ENCODE measurements at places on chromosomes 12 and 14.

- no peak for DNase-seq
These were observed 8.2 kb downstream of the DMAC2L start for GRCh38 chr14:50320283-50320682.

- DNase-seq: no peak
These were observed 89.4 kb downstream of the OTX2 start for GRCh38 chr14:56720703-56721460.

DNA sequence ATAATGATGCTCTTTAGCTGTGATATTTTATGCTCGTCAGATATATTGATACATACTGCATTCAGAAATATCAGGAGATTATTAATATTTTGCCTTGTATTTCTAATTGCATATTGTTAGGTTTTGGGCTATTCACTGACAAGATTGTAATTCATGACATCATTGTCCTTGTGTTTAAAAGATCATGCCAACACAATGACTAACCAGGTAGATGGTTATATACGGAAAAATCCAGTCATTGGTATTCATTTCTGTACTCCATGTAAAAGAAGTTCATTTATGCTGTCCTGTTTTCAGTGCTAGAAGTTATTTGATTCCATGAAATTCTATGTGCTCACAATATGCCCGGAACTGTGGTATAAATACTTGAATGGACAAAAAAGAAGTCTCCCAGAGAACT is 107.5 kb downstream of the KITLG start:
- no peak for DNase-seq

DNA sequence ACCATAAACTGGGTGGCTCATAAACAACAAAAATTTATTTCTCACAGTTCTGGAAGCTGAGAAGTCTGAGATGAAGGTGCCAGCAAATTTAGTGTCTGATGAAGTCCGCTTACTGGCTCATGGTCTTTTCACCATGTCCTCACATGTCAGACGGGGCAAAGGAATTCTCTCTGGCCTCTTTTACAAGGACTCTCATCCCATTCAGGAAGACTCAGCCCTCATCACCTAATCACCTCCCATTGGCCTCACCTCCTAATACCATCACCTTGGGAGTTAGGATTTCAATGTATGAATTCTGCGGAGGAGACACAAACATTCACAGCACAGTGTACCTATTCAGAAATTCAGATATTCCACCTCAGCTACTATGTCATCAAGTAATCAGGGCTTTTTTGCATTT is 357.6 kb downstream of the PAWR start:
- DNase-seq: no peak

DNA sequence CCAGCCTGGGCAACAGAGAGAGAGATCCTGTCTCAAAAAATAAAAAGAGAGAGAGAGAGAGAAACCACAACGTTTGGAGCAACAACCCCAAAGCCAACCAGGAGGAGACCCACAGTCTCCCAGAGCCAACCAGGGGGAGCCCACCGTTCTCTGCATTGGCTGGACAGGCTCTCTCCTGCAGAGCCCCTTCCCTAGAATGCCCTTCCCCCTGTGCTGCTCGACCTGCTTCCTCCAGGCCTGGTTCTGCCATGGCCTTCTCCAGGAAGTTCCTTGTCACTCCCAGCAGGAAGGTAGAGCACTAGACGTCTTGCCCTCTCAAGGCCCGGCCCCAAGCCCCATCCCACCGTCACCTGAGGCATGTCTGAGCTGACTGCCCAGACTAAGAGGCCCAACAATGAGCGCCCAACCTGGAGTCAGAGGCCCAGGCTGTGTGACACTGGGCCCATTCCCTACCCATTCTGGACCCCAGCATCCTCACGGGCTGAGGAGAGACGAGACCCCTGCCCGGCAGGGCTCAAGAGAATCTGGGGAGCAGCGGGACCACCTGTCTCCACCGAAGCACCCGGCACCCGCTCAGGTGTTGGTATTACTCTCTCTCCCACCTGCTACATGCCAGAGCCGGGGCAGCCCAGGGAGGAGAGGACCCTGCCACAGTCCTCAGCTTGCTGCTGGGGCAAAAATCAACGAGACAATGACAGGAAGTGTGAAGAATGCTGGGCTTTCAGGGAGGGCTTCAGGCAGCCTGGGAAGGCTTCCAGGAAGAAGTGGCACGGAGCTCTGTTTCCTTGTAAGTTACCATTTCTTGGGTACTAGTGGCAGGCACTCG is 61.2 kb downstream of the DIO3 start:
- no peak for DNase-seq

GRCh38 chr12:21677622-21678277 is 20.1 kb upstream of the LDHB start:
- DNase-seq: no peak

Data from vagina (tissue), 2 donors.